ENCODE measurements at places on chromosomes 5 and 9.
A peak's percentile ranks its signal among the peaks of the same experiment; 100 is the strongest.

GRCh38 chr5:2577312-2578036, 174.0 kb downstream of the IRX2 start:
- no peak for DNase-seq

GRCh38 chr5:1118231-1118698, 6.4 kb upstream of the SLC12A7 start:
- no peak for DNase-seq

GRCh38 chr5:126449751-126450271, 26.6 kb downstream of the GRAMD2B start:
- DNase-seq, result peak; percentile 17

DNA sequence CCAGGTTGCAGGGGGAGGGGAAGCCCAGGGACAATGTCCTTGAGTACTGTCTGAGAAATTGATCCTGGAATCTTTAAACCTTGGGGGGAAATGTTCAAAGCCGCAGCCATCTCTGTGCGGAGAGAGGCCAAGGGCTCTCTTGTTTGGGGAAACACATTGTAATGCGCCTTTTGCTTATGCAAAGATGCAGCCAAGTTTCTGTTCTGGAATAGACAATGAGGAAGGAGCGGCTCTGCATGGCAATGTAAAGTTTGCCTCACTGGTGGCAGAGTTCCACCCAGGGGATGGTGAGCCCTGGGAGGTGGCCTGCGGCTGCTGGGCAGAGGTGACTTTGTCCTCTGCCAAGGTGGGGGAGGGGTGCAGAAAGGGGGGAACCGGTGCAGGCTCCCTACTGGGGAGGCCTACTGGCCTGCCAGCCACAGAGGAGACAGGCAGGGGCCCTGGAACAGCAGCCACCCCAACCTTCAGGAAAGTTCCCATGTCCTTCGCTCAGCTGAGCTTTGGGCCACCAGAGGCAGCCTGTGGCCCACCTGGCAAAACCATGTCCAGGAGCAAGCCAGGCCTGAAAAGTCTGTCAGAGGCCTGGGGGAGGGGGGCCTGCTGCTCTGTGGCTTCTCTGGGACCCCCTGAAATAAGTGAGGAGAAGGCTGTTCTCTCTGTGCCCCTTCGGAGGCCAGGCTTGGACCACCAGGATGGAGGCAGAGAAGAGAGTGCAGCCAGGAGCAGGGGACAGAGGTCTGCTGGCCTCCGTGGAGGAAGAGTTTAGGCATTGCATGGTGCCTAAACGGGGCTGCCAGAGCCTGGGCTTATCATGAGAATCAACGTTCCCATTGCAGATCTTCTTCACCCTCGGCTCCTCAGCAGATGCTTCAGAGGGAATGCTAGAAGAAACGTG, 127.8 kb downstream of the ZNF354C start:
- no peak for DNase-seq

GRCh38 chr9:93680443-93681268, 104.3 kb downstream of the PHF2 start:
- no peak for DNase-seq

DNA sequence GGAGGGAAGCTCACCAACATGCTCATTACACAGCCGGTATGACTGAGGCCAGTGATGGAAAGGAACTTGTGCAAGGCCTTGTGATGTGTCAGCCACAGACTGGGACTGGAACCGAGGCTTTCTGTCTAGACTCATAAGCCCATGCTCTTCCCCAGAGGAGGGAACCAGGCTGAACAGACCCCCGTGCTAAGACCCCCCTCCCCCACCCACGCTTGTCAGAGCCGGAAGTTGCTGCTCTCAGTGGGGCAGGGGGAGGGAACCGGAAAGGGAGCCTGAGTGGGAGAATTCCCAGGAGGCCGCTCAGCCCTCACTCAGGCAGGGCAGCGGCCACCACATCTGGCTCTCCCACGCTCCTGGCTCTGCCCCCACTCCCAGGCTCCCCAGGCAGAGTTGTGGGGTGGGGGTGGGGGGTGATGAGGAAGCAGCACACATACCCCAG, 4.1 kb upstream of the PDGFRB start:
- no peak for DNase-seq

- no peak for DNase-seq
Observed at GRCh38 chr9:70106571-70106970, 62.9 kb downstream of the MAMDC2 start.

GRCh38 chr9:69324549-69325401, at the start of gene ENTREP1:
ENTREP1 (plus strand) TSS chr9:69325215; CDS start chr9:69325310, 95 bp downstream.
- DNase-seq, result no peak

- DNase-seq, result no peak
Observed at GRCh38 chr5:28850320-28850921, 1812.0 kb upstream of the CDH9 start.

GRCh38 chr5:127010362-127010761, 20.0 kb downstream of the MARCHF3 start:
- DNase-seq, result no peak

- no peak for DNase-seq
Observed at GRCh38 chr9:119698535-119698934, 329.3 kb upstream of the BRINP1 start.

GRCh38 chr5:147458581-147458980, 51.3 kb downstream of the DPYSL3 start:
- DNase-seq, result no peak

- no peak for DNase-seq
Observed at GRCh38 chr9:4985386-4986266, 554 bp downstream of the JAK2 start.

GRCh38 chr9:108756746-108757490, 98.9 kb downstream of the ACTL7B start:
- DNase-seq, result no peak

GRCh38 chr5:143636931-143637528, 174.9 kb upstream of the HMHB1 start:
- no peak for DNase-seq

DNA sequence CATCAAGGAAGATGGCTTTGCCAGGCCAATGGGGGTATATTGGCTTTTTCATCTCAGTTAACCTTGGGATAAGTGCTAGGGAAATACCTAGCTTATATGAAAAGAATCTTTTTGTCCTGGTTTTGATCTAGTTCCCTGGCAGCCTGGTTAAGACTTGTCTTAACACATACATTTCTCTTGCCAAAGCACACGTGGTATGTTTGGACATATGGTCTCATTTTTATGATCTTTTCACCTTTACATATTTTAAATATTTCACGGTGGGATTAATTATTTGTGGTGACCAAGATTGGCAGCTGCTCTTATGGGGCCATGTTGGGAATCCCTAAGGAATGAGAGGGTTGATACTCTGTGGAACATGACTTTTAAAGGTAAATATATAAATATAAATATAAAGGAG, 312.5 kb downstream of the NPR3 start:
- DNase-seq, result no peak

DNA sequence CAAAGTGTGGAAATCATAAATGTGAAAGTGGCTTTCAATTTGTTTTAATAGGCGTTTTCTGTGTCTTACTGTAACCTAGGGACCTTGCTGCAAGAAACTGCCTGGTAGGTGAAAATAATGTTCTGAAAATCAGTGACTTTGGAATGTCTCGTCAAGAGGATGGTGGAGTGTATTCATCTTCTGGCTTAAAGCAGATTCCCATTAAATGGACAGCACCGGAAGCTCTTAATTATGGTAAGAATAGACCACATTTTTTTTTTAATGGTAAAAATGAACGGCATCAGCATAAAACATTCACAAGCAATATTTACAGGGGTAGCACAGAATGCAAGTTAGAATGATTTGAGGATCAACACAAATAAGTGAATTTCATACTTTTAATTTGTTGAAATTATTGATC, 229.1 kb downstream of the PJA2 start:
- DNase-seq, result no peak

- no peak for DNase-seq
Observed at GRCh38 chr9:138062196-138062595, 184.6 kb downstream of the CACNA1B start.

DNA sequence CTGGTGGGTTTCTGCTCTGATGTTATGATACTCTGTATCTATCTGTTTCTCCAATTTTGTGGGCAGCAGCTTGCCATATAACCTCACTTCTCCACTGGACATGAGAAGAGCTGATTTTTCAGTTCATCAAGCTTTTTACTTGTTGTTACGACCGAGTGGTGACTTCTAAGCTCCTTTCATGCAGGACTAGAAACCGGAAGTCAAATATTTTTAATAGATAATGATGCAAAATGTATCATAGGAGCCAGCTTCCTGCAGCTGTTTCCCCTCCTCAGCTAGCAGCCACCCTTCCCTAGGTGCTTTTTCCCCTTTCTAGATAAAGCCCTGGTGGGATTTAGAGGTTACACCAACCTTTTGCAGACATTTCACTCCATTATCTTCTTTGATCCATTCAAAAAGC, 17.0 kb upstream of the ADAM19 start:
- no peak for DNase-seq

- no peak for DNase-seq
Observed at GRCh38 chr5:124812771-124813358, 66.4 kb upstream of the ZNF608 start.

DNA sequence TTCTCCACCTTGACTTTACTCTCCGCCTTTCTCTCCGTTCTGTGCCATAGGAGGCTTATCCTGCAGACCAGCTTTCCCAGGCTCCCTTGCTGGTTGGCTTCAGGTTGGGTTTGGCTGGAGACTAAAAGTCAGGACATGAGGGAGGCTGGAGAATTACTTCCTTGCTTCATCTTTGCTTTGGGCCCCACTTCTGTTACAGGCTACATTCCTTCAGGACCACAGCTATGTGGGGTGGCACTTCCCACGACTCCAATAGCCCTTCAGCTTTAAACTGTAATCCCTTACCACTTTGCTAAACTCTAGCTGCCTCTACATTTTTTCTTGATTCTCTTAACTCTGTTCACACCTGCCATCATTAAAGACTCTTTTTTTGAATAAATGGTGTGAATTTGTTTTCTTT, 186.7 kb upstream of the NR4A3 start:
- no peak for DNase-seq

DNA sequence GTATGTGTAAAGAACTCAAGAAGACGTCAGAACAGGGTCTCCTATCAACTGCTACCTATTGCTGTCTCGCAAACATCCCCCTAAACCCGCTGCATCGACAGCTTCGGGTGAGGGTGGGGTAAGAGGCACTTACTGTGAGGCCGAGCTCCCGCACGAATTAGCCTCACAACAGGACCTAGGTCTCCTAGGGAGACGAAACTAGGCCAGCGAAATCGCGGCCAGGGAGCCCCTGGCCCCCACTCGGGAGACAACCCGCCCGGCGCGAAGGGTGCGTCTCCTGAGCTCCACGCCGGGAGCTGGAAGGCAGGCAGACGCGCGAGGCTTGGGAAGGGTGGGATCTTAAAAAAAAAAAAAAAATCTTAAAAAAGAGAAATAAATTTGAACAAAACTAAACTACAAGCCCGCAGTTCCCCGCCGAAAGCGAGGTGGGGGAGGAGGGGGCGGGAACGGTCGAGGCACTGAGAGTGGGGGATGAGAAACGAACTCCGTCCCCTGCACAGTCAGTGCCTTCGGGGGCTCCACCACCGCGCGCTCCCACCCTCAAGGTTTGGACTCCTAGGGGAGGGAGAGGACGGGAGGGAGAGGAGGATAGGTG, 33.0 kb upstream of the NFIB start:
- no peak for DNase-seq

DNA sequence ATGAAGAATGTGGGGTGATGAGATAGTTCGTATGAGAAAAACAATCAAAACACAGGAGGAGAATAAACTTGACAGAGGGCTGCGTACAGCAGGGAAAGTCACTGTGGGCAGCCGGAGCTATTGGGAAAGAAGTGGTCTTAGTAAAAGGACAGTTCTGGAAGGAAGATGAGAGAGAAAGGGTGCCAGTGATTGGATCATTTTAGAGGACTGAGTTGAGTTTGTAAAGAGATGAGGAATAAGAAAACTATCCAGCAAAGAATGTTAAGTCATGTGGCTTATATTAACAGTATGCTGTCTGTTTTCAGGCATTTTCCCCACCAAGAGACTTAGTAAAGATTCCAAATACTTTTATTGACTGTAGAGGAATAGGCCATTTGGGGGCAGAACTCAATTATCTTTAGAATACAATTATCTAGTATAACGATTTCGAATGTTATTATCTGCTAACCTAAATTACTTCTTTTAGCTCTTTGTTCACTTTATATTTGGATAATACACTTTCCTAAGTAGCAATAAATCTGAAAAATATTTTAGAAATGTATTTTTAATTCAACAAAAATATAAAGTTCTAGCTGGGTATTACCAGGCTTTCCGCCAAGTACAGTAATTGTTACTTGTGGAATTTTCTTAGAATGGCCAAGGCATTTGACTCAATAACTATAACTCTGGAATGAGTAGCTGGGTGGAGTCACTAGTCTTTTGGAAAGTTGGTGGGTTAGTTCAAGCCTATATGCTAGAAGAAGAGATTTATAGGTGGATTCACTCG, 15.5 kb upstream of the LOX start:
- DNase-seq, result no peak

DNA sequence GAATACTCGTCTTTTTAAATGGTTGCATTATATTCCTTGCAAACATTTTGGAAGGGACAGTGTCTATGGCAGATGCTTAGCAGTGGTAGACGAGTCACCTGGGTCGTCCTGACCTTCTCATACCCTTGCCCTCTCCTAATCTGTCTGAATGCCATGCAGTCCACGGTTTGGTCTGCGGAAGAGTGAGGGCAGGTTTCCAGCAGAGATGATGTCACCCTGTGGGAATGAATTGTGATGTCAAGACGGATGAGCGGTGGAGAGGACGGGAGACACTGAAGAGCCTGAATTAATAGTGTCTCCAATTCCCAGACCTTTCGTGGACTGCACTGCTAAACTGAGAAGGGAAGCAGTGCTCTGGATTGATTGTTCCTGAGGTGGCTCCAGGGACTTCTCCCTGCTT, 329.0 kb upstream of the PANK3 start:
- no peak for DNase-seq

DNA sequence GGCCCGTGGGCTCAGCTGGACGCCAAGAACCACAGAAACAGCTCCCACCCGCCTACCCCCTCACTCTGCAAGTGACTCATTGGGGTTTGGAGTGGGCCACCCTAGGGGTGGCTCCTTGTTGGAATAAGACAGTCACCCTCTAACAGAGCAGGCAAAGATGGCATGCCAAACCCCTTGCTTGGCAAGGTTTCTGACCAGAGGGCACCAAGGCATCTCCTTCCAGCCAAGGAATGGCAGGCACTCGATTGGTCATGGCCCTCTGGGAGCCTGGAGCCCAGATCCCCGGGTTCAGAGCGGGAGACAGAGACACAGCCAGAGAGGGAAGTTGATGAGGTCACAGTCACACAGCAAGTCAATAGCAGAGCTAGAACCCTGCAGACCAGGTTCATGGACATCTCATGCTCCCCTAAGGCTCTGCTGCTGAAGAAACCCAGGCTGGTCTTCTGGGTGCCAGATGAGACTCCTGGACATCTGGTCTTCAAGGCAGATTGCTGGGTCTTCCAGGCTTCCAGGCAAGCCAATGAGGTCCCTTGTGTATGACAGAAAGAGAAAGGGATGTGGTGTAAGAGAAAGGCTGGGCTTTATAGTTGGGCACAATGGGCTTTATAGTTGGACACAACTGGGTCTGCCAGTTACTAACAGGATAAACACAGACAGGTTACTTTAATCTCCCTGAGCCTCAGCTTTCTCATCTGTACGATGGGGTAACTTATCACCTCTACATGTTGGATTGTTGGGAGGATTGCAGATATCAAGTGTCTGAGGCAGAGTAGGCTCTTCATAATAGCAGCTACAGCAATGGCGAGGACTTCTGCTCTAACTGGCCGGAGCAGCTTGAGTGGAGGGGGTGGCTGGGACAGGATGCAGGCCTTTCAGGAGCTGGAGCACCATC, 23.3 kb upstream of the KIF12 start:
- DNase-seq, result no peak
